Neural crest cell (in vitro differentiated cells): ENCODE measurements at places on chromosomes 3 and 15.
A peak's percentile ranks its signal among the peaks of the same experiment; 100 is the strongest.

GRCh38 chr15:63947228-63947627 lies 99.1 kb downstream of the DAPK2 start:
- no peak overlapping the region for H3K4me3 ChIP-seq
- peaks cover 6% of the 10 kb centered on the region for H3K4me1 ChIP-seq

DNA sequence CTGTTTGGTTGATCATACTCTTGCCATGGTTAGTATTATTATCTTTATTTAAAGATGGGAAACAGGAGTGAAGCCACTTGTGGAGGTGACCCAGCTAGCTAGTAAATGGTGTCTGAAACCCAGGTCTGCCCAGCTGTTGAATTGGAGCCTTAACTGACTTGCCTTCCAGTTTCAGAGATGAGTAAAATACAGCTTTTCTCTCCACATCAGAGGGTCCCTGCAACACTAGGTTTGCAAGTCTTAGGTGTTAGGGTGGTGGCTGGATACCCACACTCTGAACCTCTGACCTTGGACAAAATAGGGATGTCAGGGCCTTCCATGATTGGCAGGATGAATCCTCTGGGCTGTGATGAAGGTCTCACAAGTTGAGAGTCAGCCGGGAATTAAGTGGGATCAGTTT lies 4.1 kb downstream of the FLNB start:
- DNase-seq, result no peak
- H3K27ac ChIP-seq, result no peak overlapping the region
- no peaks in the 10 kb centered on the region for H3K36me3 ChIP-seq
- peak overlapping the region; percentile 20 for H3K4me3 ChIP-seq
- peaks cover 16% of the 10 kb centered on the region for H3K4me1 ChIP-seq

GRCh38 chr3:23028294-23028693 lies 174.8 kb upstream of the UBE2E2 start:
- H3K4me3 ChIP-seq, result no peak overlapping the region
- no peaks in the 10 kb centered on the region for H3K36me3 ChIP-seq
- no peak overlapping the region for H3K27ac ChIP-seq
- no peak for DNase-seq
- peaks cover 7% of the 10 kb centered on the region for H3K27me3 ChIP-seq

DNA sequence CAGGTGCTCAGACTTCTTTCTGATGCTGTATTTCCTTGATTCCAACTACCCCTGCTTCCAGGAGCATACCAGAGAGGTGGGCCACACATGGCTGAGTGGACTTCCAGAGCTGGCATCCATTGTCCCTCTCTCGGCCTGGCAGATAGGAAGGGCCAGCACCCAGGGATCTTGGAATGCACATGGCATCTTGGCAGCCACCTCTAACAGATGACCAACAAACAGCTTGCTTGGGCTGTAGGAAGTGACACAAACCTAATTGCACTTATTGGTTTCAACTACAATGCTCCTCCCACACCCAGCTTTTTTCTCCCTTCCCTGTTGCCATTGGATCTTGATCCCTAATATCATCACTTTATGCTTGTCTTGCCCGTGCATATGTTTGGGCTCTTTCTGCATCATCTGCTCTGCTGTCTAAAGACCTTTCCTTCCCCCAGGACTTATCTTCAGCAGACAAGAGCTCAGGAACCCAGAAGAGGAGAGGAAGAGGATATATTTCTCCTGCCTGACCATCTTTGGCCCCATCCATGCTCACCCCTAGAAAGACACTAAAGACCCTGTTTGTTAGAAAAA lies 294.6 kb downstream of the NTRK3 start:
- H3K27ac ChIP-seq, result no peak overlapping the region
- no peak overlapping the region for H3K4me3 ChIP-seq
- peaks cover 30% of the 10 kb centered on the region for H3K27me3 ChIP-seq
- DNase-seq, result no peak

DNA sequence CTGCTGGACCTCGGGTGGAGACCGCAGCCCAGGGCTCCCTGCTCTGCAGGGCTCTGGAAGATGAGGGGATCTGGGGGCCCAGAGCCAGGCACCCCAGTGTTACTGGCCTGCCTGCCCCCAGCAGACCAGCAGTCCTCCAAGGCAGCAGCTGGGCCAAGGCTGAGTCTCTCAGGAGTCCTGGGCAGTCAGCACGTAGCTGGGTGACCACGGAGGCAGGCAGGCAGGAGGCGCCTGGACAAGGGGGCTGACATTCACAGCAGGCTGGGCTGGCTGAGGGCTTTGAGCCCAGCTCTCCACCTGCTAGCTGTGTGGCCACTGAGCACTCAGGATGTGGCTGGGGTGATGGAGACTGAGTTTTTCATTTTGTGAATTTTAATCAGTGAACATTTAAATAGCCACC lies 67.9 kb downstream of the IQSEC1 start:
- no peak overlapping the region for H3K4me3 ChIP-seq
- H3K4me1 ChIP-seq, result peaks cover 35% of the 10 kb centered on the region
- H3K36me3 ChIP-seq, result no peaks in the 10 kb centered on the region

DNA sequence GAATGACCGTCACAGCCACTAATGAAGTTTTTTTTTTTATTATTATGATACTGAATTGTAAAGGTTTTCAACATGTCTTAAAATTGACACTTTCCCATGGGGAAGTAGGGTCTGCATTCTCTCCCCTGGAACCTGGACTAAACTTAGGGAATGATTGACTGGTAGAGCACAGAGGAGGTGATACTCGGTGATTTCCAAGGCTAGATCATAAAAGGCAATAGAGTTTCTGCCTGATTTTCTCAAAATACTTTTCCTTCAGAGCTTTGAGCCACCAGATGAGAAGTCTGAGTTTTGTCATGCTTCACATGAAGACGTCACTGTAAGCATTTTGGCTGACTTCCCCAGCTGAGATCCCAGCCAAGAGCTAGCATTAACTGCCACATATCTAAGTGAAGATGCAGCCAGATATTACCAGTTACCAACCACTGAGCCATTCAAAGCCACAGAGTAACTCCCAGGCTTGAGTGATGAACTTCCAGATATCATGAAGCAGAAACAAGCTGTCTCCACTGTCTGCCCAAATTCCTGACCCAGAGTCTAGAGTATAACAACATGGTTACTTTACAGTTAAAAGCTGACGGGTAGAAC lies 105.8 kb downstream of the LSAMP start:
- H3K36me3 ChIP-seq, result peaks cover 2% of the 10 kb centered on the region
- H3K4me1 ChIP-seq, result peaks cover 5% of the 10 kb centered on the region
- H3K27ac ChIP-seq, result no peak overlapping the region
- H3K27me3 ChIP-seq, result no peaks in the 10 kb centered on the region
- DNase-seq, result no peak
- H3K4me3 ChIP-seq, result no peak overlapping the region

- peak overlapping the region; percentile 67 for H3K27ac ChIP-seq
- DNase-seq, result no peak
- no peaks in the 10 kb centered on the region for H3K27me3 ChIP-seq
- H3K36me3 ChIP-seq, result peaks cover 8% of the 10 kb centered on the region
Observed at GRCh38 chr15:68794863-68795262, 25.8 kb downstream of the ANP32A start.

DNA sequence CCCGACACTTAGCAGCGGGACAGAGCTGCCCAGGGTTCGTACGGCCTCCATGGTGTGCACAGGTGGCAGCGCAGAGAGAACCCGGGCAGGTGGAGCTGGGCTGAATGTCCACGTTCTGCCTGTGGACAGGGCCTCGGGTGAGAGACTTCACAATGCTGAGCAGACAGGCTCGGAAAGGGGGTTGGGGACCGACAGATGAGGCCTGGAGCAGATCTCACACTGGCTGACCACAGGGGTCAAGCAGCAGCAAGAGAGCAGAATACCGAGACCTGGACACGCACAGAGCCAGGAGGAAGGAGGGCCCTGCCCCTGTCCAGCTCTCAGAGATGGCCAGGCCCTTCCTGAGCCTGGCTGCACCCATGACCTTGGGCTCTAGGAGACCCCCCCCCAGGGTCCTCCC lies 83.0 kb downstream of the VGLL4 start:
- H3K27me3 ChIP-seq, result no peaks in the 10 kb centered on the region
- H3K27ac ChIP-seq, result no peak overlapping the region
- DNase-seq, result no peak
- peak overlapping the region; percentile 71 for H3K4me3 ChIP-seq
- H3K4me1 ChIP-seq, result peaks cover 51% of the 10 kb centered on the region
- peaks cover 16% of the 10 kb centered on the region for H3K36me3 ChIP-seq

DNA sequence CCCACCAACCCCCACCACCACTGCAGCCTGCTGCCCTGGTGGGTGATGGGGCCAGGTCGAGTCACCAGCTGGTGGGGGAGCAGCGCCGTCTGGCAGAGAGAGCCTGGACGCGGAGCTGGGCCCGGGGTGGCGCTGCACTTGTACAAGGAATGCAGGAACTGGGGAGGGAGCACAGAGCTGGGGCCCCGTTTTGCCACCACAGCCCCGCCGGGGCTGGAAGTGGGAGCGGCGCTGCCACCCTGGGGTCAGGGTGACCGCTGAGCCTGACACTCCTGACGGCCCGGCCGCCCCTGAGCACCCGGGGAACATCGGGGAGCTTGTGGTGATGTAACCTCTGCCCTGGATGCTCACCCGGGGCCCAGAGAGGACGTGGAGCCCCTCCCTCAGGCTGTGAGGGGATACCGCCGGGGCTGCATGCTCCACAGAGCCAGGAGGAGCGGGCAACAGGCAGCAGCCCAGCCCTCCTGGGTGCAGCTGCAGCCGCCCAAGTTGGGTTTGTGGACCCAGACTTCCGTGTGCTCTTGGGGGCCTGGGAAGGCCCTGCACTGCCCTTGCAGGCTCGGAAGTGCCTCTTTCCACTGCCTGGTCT lies 32.6 kb upstream of the IREB2 start:
- no peaks in the 10 kb centered on the region for H3K27me3 ChIP-seq
- H3K4me3 ChIP-seq, result no peak overlapping the region
- no peaks in the 10 kb centered on the region for H3K4me1 ChIP-seq
- DNase-seq, result no peak

GRCh38 chr3:146280864-146281263 lies 30.0 kb upstream of the PLSCR4 start:
- no peak overlapping the region for H3K4me3 ChIP-seq
- no peak for DNase-seq
- H3K27ac ChIP-seq, result no peak overlapping the region
- no peaks in the 10 kb centered on the region for H3K27me3 ChIP-seq
- H3K36me3 ChIP-seq, result no peaks in the 10 kb centered on the region
- H3K4me1 ChIP-seq, result no peaks in the 10 kb centered on the region

DNA sequence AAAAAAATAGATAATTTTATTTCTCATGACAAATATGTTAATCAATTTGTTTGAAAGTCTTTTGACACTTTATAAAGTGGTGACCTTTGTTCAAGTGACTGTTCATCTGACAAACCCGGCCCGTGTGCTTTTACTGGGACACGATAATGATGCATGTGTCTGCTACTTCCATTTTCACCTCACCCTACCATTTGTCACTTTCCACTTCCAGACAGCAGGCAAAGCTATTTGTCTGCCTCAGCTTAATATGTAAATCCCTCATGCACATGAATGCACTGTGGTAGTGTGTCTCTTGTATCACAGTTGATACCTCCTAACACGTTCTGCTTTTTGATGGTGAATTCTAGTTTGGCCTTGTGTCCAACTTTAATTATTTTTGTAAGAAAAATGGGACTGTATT lies 204.3 kb downstream of the BBX start:
- H3K4me3 ChIP-seq, result no peak overlapping the region
- peaks cover 4% of the 10 kb centered on the region for H3K4me1 ChIP-seq
- H3K36me3 ChIP-seq, result peaks cover 14% of the 10 kb centered on the region
